Naive thymus-derived CD8-positive, alpha-beta T cell (primary cell): ENCODE measurements at places on chromosomes 5 and 9.

GRCh38 chr5:171162165-171162564 lies 146.9 kb upstream of the TLX3 start:
- no peak for DNase-seq
- no peak overlapping the region for H3K27ac ChIP-seq
- H3K36me3 ChIP-seq, result no peaks in the 10 kb centered on the region
- no peak overlapping the region for H3K4me3 ChIP-seq
- no peaks in the 10 kb centered on the region for H3K4me1 ChIP-seq

- H3K4me1 ChIP-seq, result no peaks in the 10 kb centered on the region
- no peaks in the 10 kb centered on the region for H3K27me3 ChIP-seq
- no peaks in the 10 kb centered on the region for H3K36me3 ChIP-seq
- no peak overlapping the region for H3K4me3 ChIP-seq
- H3K27ac ChIP-seq, result no peak overlapping the region
Observed at GRCh38 chr5:83385812-83386211, 85.7 kb upstream of the VCAN start.

GRCh38 chr5:88883059-88883835 lies at the start of gene MEF2C:
MEF2C (minus strand) TSS chr5:88883184; CDS start chr5:88823788, 59,396 bp downstream.
- no peaks in the 10 kb centered on the region for H3K36me3 ChIP-seq
- H3K27ac ChIP-seq, result no peak within 1 kb of the TSS
- H3K4me3 ChIP-seq, result peak within 1 kb of the TSS; percentile 92
- H3K27me3 ChIP-seq, result peaks cover 39% of the 10 kb centered on the region

GRCh38 chr9:113579283-113580040 lies 115.9 kb downstream of the RGS3 start:
- H3K36me3 ChIP-seq, result peaks cover 4% of the 10 kb centered on the region
- H3K4me3 ChIP-seq, result peak overlapping the region; percentile 83
- H3K27me3 ChIP-seq, result no peaks in the 10 kb centered on the region
- peak overlapping the region; percentile 93 for H3K27ac ChIP-seq
